ENCODE measurements at places on chromosomes 5 and 9. TPM values are rescaled to one million over a fixed set of nuclear protein-coding genes. Genes with fewer than 3 reads are reported as not detected.

PCDHB7 gene
- total RNA-seq, result not detected

PTRH1 gene
- 17.6 TPM for total RNA-seq

RETREG1 gene
- total RNA-seq, result 2.8 TPM

GABRA1 gene
- not detected for total RNA-seq

TLN1 gene
- 138 TPM for total RNA-seq

TRIM14 gene
- 12.0 TPM for total RNA-seq

FBP2 gene
- total RNA-seq, result not detected

PCDH1 gene
- total RNA-seq, result 3.1 TPM

PBX3 gene
- 13.0 TPM for total RNA-seq

PCDHGA6 gene
- total RNA-seq, result 0.29 TPM

SHOC1 gene
- not detected for total RNA-seq

FBN2 gene
- 20.5 TPM for total RNA-seq

FAM221B gene
- total RNA-seq, result not detected

LRRC26 gene
- 1.6 TPM for total RNA-seq

MLANA gene
- total RNA-seq, result not detected

KCNIP1 gene
- not detected for total RNA-seq

BHMT gene
- total RNA-seq, result not detected

HOMER1 gene
- total RNA-seq, result 6.7 TPM

NR5A1 gene
- total RNA-seq, result not detected

RNF224 gene
- 0.36 TPM for total RNA-seq

PAPPA gene
- total RNA-seq, result 46.1 TPM

WNT8A gene
- total RNA-seq, result not detected

OR1J2 gene
- total RNA-seq, result not detected

SYK gene
- total RNA-seq, result 0.04 TPM

REEP2 gene
- total RNA-seq, result 7.2 TPM

SPARC gene
- total RNA-seq, result 27.1 TPM

SHISAL2B gene
- not detected for total RNA-seq

EPB41L4B gene
- 14.6 TPM for total RNA-seq

SPATA9 gene
- not detected for total RNA-seq

AHRR gene
- total RNA-seq, result 4.9 TPM

ZFP37 gene
- total RNA-seq, result 1.6 TPM

CEL gene
- 0.88 TPM for total RNA-seq

MRNIP gene
- 13.9 TPM for total RNA-seq

ADRA1B gene
- total RNA-seq, result 19.1 TPM

ITGA1 gene
- 0.83 TPM for total RNA-seq

GCNT4 gene
- total RNA-seq, result 0.33 TPM

C5 gene
- total RNA-seq, result 15.8 TPM

BTNL8 gene
- total RNA-seq, result not detected

PALM2AKAP2 gene
- total RNA-seq, result 0.06 TPM

SV2C gene
- 0.02 TPM for total RNA-seq

KLHL3 gene
- total RNA-seq, result 0.28 TPM

SPATA31C1 gene
- not detected for total RNA-seq

BTNL3 gene
- total RNA-seq, result not detected

RORB gene
- total RNA-seq, result not detected

MAMDC2 gene
- total RNA-seq, result 0.43 TPM

SPINK6 gene
- total RNA-seq, result not detected
